ENCODE measurements at places on chromosomes 1 and 21.

DNA sequence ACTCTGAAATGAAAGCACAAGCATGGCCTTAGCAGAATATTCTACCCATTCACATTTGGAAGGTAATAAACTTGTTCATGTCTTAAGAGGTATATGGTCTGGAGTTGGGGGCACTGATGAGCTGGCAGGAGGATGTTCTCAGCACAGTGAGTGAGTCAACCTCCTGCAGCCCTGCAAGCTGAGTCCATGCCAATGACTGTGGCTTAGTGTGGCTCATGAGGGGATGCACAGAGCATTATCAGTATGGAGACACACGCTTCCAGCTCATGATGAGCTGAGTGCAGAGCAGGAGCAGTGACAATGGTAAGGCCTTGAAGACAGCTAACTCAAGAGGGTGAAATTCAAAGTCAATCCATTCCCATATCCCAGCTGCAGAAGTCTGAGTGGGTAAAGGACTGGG lies 102.3 kb downstream of the TNFSF18 start:
- no peaks in the 10 kb centered on the region for H3K4me1 ChIP-seq
- no peak overlapping the region for H3K27ac ChIP-seq
- no peak for DNase-seq
- peaks cover 4% of the 10 kb centered on the region for H3K27me3 ChIP-seq
- no peak overlapping the region for H3K4me3 ChIP-seq

DNA sequence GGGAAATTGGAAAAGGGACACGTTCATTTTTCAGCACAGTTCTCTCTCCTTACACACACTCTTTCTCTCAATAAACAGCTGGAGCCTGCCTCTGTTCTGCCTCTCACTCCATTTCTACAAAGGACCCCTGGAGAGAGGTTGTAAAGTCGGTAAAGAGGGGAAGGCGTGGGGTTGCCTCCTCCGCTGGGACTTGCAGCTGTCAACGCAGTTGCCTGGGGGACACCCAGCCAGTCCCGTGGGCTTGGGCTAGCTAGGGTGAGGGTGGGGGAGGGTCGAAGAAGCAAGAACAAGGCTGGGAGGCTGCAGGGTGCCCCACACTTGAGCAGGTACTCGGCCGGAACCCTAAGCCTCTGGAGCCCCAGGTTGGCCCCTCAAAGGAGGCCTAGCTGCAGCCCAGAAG lies 27.6 kb downstream of the C1orf216 start:
- H3K4me1 ChIP-seq = peaks cover 19% of the 10 kb centered on the region
- peak; percentile 12 for DNase-seq
- H3K27me3 ChIP-seq = peaks cover 49% of the 10 kb centered on the region
- no peak overlapping the region for H3K4me3 ChIP-seq
- H3K27ac ChIP-seq = no peak overlapping the region

GRCh38 chr1:181383695-181384094 lies 99.6 kb upstream of the CACNA1E start:
- peaks cover 15% of the 10 kb centered on the region for H3K27me3 ChIP-seq
- H3K36me3 ChIP-seq = no peaks in the 10 kb centered on the region
- no peak for DNase-seq
- H3K4me3 ChIP-seq = no peak overlapping the region

- peaks cover 86% of the 10 kb centered on the region for H3K4me1 ChIP-seq
- peak overlapping the region; percentile 99 for H3K27ac ChIP-seq
- H3K36me3 ChIP-seq = no peaks in the 10 kb centered on the region
- DNase-seq = peak; percentile 49
- peaks cover 23% of the 10 kb centered on the region for H3K27me3 ChIP-seq
- peak overlapping the region; percentile 62 for H3K4me3 ChIP-seq
These were observed 6.6 kb downstream of the IFFO2 start for GRCh38 chr1:18949686-18950400.

- no peaks in the 10 kb centered on the region for H3K27me3 ChIP-seq
- H3K36me3 ChIP-seq = peaks cover 41% of the 10 kb centered on the region
- DNase-seq = no peak
These were observed 20.8 kb downstream of the CNST start for GRCh38 chr1:246587032-246587431.

DNA sequence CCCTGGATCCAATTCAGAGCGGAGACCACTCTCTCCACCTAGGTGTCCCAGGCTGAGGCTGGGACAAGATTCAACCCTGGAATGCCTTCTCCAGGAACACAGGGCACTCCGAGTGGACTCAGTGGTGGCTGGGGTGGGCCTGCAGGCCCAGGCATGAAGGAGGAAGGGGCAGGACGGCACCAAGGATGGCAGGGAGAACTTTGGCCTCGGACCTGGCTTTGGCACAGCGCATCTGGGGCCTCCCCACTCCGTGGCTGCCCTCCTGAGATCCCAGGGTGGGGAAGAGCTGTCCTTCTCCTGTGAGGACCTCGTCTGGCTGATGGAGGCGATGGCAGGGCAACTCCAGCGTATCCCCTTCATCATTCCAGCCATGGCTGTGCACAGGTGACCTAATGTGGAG lies 35.6 kb downstream of the DHCR24 start:
- H3K4me1 ChIP-seq = no peaks in the 10 kb centered on the region
- peaks cover 66% of the 10 kb centered on the region for H3K36me3 ChIP-seq
- no peak for DNase-seq
- H3K4me3 ChIP-seq = no peak overlapping the region

GRCh38 chr21:45304476-45304830 lies 16.8 kb upstream of the POFUT2 start:
- no peaks in the 10 kb centered on the region for H3K36me3 ChIP-seq
- peaks cover 78% of the 10 kb centered on the region for H3K4me1 ChIP-seq
- H3K27ac ChIP-seq = no peak overlapping the region
- H3K27me3 ChIP-seq = peaks cover 21% of the 10 kb centered on the region
- no peak for DNase-seq
- no peak overlapping the region for H3K4me3 ChIP-seq

GRCh38 chr1:182770232-182770631 lies 19.3 kb upstream of the NPL start:
- peak overlapping the region; percentile 5 for H3K27ac ChIP-seq
- no peak for DNase-seq
- no peak overlapping the region for H3K4me3 ChIP-seq
- H3K27me3 ChIP-seq = peaks cover 10% of the 10 kb centered on the region
- no peaks in the 10 kb centered on the region for H3K36me3 ChIP-seq

DNA sequence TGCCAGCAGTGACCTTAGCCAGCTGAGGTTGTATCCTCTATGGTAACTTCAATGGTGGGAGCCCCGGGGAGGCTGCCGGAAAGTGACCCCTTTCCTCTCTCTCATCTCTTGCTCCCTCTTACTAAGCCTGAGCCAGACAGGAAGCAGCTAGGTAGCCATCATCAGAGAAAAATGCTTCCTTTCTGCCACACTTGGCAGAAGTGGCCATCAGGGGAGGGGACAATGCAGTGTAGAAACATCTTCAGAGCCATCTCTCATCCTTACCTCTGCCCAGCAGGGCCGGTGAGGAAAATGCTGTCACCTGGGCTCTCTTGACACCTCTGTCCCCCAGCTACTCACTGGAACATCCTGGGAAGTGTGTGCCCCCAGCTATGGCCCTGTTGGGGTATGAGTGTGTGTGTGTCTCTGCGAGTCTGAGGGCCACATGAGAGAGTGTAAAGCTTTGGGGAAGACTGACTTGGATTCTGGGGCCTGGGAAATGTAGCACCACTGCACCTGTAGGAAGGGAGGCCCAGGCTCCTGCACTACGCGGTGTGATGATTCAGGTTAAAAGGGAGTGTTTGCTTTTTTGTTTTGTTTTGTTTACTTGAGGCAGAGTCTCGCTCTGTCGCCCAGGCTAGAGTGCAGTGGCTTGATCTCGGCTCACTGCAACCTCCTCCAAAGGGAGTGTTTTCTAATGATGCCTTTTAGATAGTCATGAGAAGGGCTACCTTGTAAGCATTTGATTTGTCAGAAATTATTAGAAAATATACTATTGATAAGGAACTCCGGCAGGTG lies 48.7 kb upstream of the CNTN2 start:
- DNase-seq = no peak
- peak overlapping the region; percentile 20 for H3K4me3 ChIP-seq
- H3K27ac ChIP-seq = no peak overlapping the region
- H3K4me1 ChIP-seq = peaks cover 75% of the 10 kb centered on the region
- H3K36me3 ChIP-seq = no peaks in the 10 kb centered on the region

GRCh38 chr1:25487628-25488027 lies 55.8 kb upstream of the LDLRAP1 start:
- no peak for DNase-seq
- no peak overlapping the region for H3K27ac ChIP-seq
- H3K27me3 ChIP-seq = no peaks in the 10 kb centered on the region
- H3K4me3 ChIP-seq = no peak overlapping the region

Measured in nephron progenitor cell (in vitro differentiated cells).